NCI-H526 (cell line): ENCODE measurements at places on chromosomes 4 and X.

- no peak for DNase-seq
Measured at GRCh38 chr4:14361084-14361483, 641.2 kb upstream of the CPEB2 start.

DNA sequence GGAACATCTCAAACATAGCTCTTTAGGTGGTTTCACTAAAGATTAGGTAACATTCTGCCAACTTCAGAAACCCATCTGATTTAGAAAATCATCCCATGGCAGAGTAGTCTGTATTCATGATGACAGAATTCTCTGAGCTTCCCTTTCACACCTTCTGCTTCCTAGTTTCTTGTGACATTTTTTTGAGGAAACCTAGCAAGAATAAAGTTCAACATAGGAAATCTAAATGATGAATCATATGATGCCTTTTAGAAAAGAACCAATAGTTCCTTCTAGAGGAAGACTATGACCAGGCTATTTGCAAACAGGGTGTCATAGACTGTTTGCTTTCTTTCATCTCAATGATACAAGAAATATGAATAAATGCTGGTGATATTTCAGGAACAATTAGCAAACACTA is 49.8 kb upstream of the CAMK2D start:
- no peak for DNase-seq

DNA sequence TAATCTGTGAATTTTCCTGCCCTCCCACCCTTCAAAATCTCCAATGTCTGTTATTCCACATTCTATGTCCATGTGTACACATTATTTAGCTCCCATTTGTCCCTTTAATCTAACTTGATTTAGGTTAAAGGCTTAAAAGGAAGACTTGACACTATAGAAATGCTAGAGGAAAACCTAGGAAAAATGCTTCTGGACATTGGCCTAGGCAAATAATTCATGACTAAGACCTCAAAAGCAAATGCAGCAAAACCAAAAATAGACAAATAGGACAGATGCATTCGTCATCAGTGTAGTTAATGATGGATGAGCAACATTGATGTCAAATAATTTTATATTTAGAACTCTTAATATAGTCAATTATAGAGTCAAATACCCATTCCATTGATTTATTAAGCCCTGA is 36.9 kb downstream of the INTU start:
- no peak for DNase-seq

DNA sequence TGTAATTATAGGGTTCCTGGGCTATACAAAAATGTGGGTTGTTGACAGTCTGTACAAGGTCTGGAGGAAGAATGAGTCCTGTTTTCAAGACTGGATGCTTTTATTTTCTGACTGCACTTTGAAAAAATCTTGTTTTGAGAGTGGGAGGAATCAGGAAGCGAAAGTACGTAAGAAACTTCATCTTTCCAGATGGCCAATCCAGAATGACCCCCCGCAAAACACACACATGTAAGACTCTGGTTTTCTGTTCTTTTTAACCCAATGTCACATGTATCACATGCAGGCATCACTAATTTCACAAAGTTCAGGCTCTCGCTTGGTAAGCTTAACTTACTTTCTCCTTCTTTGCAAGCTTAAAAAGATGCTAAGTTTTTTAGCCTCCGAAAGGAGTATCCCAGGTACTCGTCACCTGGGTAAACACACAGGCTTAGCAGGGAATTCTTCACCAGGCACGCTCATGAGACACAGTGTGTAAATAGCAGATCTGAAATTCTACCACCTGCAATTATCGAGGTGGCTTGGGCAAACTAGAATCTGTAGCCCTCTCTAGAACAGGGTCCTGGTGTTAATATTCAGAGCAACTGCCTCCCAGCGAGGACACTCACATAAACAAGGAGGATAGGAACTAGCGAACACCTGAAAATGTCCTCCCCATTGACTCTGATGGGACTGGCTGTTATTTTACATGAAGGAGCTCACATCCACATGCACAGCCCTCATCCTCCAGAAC is 90.7 kb downstream of the NSUN7 start:
- DNase-seq, result no peak

DNA sequence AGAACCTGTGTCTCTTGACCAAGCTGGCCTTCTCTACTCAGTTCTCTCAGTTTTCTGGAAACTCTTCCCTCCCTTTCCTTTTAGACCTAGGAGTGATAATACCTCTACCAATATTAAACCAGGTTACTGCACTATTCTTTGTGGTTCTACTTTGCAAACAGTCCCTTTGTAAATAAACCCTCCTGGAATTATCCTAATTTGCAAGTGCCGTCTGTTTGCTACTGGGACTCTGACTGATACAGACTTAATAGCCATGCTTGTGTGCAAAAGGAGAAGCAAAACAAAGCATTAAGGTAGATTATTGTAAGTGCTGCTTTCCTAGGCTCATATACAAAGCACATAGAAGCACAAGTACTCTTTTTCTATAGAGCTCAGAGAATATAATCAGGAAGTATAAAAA is 507.0 kb downstream of the INPP4B start:
- DNase-seq, result peak; percentile 46

- no peak for DNase-seq
Measured at GRCh38 chrX:51866210-51866609, 27.2 kb upstream of the MAGED1 start.

DNA sequence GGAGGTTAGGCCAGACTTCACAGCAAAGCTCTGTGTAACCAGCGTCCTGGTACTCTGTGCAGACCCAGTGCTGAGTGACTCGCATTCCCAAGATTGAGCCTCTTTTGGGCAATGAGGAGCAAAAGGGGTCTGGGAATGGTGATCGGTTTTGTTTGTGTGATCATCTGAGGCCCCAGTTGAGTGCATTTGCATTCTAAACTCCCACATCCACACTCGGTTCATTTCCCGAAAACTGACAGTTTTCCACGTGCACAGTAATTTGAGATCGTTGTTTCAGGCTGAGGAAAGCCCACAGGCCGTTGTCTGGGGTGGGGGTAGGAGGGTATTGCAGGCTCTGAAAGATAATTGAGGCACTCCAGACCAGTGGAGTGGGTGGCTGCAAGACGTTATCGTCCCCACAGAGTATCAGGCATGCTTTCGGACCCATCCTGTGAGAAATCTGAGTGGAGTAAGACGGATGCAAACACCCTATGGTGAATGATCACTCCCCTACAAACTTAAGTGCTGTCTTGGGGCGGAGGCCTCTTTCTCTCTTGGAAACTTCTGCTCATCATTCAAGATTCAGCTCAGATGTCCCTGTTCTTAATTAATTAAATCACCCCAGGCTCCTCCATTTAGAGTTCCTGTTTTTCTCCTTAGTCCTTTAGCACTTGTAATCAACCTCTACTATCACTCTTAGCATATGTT is 96.1 kb downstream of the AFF1 start:
- peak; percentile 26 for DNase-seq

- no peak for DNase-seq
Measured at GRCh38 chr4:68375667-68376559, 26.0 kb upstream of the YTHDC1 start.

DNA sequence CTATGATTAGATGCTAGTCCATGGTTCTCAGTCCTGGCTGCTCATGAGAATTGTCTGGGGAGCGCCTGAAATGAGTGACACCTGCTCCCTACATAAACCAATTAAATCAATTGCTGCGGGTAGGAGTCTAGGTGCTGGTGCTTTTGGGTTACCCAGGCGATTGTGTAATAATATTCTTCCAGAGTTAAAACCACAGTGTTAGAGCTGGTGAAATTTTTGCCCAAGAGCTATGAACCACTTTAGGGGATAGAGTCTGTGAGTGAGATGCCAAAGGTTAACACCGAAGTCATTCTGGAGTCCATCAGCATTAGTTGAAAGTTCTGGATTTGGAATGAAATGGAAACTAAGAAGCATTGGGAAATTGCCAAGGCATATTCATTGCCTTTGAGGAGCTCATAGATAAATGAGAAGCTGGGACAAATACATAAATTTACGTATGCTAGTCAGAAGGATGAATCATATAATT is 15.3 kb downstream of the PDK3 start:
- DNase-seq, result no peak

DNA sequence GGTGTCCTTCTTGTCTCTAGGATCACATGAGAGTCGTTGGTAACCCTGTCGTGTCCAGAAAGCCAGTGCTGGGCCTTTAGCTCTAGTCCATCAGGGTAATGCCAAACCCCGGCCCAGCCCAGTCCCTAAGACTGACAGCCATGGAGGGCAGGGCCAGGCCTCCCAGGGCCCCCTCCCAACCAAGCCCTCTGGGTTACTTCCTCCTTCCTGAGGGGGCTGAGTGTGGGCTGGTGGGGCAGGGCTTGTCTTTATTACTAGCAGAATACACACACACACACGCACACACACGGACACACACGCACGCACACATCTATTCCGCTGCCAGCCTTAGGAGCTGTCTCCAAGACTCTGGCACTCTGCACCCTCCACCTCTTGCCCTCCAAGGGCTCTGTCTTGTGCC is 35.6 kb upstream of the CDKN2AIP start:
- DNase-seq, result peak; percentile 17

- no peak for DNase-seq
Measured at GRCh38 chrX:8969378-8969777, 64.5 kb downstream of the FAM9B start.

GRCh38 chrX:17805120-17805519 is 56.0 kb downstream of the RAI2 start:
- DNase-seq, result peak; percentile 2

- no peak for DNase-seq
Measured at GRCh38 chr4:138400543-138400942, 158.4 kb upstream of the SLC7A11 start.
